ENCODE measurements at places on chromosomes 12 and 14. TPM values are rescaled to one million over a fixed set of nuclear protein-coding genes. Genes with fewer than 3 reads are reported as not detected.

Gene PPP1R13B
- 78.5 TPM for total RNA-seq

Gene MANSC4
- not detected for total RNA-seq

Gene LDHB
- total RNA-seq: 410 TPM

DNA sequence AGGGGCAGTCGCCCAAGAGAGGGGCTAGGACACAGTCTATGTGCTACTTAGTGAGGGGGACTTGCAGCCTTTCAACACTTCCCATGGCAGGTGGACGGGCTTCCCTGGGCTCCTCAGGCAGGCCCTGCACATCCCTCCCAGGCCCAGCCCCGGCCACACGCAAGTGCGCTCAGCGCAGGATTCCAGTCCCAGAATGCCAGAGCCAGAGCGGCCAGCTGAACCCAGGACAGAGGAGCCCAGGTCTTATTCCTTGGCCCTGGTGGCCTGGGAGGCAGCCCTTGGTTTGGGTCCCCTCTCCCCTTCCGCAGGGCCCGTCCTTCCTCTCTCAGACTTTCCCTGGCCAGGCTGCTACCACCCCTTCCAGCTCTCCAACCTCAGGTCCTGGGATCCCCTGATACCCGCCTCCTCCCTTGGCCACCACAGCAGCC lies 12.0 kb downstream of the DLK1 start:
- peak; percentile 53 for DNase-seq

DNA sequence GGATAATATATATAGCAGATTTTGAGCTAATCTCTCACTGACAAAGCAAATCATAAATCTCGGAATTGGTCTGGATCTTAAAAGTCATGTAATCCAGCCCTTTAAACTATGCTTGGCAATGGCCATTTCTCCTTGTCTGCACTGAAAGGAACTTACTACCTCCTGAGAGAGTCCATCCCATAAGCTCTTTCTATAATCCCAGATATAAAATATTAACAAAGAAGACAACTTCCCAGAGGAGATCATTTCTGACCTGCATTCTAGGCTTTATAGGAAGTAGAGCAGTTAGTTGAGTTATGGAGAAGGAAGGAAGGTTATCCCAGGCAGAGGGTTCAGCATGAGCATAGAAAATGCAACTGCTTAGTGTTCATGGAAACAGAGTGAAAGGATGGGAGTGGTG lies 99.7 kb downstream of the TMEM117 start:
- DNase-seq: no peak

DNA sequence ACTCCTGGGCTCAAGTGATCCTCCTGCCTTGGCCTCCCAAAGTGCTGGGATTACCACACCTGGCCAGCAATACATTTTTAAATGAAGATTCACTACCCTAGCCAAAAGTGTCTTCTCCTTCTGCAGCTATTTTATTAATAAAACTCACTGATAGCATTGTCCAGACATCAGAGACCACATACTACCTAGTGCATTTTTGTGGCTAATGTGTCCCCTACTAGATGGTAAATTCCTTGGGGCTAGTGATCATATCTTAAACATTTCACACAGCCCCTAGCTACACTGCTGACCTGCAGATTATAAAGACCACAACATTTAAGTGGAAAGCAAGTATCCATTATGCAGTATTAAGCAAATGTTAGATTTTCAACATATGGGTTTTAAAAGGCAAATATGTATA lies 17.0 kb downstream of the DTD2 start:
- DNase-seq: no peak

- DNase-seq: no peak
These were observed 3.2 kb downstream of the SYNE3 start for GRCh38 chr14:95513291-95513690.

GRCh38 chr14:56008150-56008549 lies 110.1 kb upstream of the PELI2 start:
- no peak for DNase-seq
